Brain (organoid and tissue), 16 donors: ENCODE measurements at places on chromosomes 7 and 10. TPM values are rescaled to one million over a fixed set of nuclear protein-coding genes. Genes with fewer than 3 reads are reported as not detected.

CPVL gene
- polyA plus RNA-seq = 9.4 TPM

AGBL3 gene
- 0.64 TPM for polyA plus RNA-seq

GIMAP4 gene
- 8.7 TPM for polyA plus RNA-seq

GDF10 gene
- 1.1 TPM for polyA plus RNA-seq

CPA2 gene
- 0.97 TPM for polyA plus RNA-seq
